Fibroblast of upper back skin (primary cell): ENCODE measurements at places on chromosomes 2 and 18.

GRCh38 chr2:30436859-30437435, 10.1 kb upstream of the LCLAT1 start:
- peak; percentile 19 for DNase-seq

- DNase-seq = peak; percentile 52
These were observed 134.8 kb downstream of the MREG start for GRCh38 chr2:215878476-215879063.

- DNase-seq = peak; percentile 52
These were observed 107.2 kb upstream of the L3MBTL4 start for GRCh38 chr18:6521803-6522418.

DNA sequence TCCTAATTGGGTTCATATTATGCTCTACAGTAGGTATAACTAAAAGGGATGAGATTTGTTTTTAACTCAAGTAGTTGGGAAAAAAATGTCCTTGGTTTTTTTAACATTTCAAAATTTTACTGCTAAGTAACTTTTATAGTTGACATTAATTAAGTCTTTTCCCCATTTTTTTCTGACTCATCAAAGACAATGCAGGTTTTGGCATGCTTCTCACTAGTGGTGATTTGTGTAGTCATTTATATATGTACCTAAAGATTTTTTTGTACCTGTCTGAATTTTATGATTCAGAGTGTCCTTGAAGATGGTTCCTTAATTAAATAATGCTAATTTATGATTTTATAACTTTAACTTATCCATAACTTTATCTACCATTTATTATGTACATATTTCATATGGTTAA, 882.3 kb upstream of the TMEFF2 start:
- no peak for DNase-seq

DNA sequence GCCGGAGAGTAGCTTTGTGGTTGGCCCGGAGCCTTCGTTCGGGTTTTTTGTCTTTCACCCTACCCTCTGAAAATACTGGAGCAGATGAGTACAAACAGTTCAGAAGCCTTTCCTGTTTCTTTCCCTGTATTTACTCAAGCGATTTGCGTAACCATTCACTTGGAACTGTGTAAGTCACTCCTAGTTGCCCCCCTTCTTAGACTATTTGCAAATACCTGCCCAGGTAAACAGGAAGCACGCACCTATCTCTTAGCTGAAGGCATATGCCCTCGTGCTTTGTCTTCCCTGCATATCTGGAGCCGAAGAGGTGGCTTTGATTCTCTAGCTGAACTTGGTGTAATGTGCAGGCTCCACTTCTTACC, 1.4 kb downstream of the KCNS3 start:
- DNase-seq = no peak

DNA sequence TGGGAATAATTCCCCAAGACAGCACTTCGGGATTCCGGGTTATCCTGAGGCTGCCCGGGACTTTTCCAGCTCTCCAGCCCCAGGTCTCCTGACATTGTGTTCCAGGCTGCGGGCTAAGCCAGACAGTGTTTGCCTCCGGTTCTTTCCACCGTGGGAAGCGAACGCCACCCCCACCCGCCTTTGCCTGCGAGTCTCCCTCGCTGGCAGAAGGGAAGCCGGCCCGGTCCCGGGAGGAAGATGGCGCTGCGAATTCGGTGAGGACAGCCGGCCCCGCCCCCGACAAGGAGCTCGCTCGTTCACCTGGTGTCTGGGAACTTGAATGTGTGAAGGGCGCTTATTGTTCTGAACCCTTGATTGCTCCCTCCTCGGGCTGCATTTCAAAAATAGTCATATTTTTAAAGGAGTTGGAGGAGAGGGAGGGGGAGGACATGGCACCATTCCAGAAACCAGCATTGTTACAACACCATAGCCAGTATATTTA, 2.9 kb downstream of the LRATD1 start:
- peak; percentile 65 for DNase-seq

- DNase-seq = no peak
These were observed 238.6 kb downstream of the TWIST2 start for GRCh38 chr2:239086325-239087020.

DNA sequence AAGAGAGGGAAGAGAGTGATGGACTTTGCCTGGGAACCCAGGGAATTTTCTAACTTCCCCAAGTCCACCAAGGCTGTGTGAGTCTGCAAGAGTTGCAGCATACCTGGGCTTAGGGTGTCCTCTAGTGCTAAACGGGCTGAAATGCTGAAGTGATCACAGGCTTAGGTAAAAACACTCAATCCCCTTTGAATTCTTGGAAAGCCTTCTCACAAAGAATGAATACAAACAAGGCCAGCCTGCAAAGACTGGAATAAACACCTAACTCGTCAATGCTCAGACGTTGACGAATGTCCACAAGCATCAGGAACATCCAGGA, 30.0 kb upstream of the BMP10 start:
- peak; percentile 16 for DNase-seq

- no peak for DNase-seq
These were observed 108.9 kb upstream of the ITGA4 start for GRCh38 chr2:181348107-181348837.

DNA sequence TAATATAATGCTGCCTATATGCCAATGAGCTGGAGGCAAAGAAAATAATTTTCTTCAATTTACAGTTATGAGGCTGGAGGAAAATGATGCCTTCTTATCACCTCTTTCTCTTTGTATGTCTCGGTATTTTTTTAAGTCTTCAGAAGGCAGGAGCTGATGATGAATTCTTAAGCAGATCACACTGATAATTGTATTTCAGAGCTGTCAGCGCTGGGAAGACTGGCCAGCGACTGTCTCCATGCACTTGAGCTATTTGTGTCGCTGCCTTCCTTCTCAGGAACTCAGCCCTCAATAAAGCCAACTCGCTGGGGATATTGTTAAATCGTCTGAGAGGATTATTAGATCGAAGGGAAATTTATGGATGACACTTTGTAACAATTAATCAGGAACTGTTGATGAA, 40.3 kb downstream of the PTGR3 start:
- DNase-seq = no peak

- peak; percentile 63 for DNase-seq
These were observed 6.3 kb downstream of the STARD7 start for GRCh38 chr2:96202152-96202854.

DNA sequence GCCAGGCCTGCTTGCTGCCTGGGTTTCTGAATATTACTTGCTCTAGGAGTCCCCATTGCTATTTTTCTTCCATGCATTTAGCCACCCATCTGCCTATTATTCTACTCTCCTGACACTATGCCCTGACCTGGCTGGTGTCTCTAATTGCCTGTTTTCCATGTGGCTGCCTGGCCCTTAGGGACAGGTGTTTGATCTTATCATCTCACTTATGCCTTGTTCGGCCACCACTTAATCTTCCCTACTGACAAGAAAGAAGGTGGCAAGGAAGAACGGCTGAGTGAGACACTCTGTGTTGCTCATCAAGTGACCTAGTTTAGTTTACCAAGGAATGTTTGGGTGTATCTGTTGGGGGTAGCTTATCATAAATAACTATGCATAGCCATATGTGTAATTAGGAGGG, 50.4 kb upstream of the RAPH1 start:
- DNase-seq = no peak

DNA sequence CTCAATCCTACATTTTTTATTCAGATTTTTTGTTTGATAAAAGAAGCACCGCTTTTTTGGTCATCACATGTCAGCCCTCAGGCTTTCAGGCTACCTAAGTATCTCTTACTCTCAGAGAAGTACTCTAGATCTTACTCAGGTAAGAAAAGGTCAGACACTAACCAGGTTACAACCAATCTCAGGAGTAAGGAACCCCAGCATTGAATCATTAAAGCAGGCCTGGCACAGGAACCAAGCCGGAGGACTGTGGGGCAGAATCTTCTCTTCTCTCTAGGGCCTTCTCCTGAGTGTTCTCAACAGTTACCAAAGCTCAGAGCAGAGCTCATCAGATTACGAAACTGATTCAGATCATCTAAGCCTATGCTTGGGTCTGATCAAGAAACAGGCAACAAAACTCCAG, 28.2 kb downstream of the RBMS1 start:
- no peak for DNase-seq

GRCh38 chr2:45173513-45173912, 164.3 kb upstream of the SIX2 start:
- DNase-seq = peak; percentile 84

DNA sequence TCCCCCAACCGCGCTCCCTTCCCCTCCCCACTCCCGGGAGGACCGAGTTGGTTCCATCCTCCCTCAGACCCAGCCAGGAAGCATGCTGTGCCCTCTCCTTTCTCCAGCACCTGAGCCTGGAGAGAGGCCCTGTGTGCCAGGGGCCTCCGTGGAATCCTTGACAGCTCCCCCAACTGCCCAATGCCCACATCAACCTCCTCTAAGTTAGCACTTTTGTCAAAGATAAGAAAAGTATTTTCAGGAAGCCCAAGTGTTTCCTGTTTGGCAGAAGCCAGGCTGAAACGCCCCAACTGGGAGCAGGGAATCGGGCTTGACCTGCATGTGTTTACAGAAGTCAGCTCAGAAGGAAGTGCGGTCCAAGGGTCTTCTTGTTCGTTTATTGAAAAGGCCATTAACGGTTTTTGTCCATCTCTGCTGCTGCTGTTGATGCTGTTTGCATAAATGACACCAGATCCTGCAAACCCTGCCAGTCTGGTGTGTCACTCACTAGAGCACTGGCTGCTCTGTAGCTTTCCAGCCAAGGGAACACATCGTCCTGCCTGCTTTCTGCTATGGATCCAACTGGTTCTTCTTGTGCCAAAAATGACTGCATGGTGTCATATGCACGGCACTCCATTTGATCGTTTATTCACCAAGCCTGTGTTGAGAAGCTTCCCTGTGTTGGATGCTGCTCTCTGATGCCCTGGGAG, 35.4 kb upstream of the COL6A3 start:
- no peak for DNase-seq

GRCh38 chr2:24400207-24400907, 40.0 kb upstream of the ITSN2 start:
- no peak for DNase-seq

DNA sequence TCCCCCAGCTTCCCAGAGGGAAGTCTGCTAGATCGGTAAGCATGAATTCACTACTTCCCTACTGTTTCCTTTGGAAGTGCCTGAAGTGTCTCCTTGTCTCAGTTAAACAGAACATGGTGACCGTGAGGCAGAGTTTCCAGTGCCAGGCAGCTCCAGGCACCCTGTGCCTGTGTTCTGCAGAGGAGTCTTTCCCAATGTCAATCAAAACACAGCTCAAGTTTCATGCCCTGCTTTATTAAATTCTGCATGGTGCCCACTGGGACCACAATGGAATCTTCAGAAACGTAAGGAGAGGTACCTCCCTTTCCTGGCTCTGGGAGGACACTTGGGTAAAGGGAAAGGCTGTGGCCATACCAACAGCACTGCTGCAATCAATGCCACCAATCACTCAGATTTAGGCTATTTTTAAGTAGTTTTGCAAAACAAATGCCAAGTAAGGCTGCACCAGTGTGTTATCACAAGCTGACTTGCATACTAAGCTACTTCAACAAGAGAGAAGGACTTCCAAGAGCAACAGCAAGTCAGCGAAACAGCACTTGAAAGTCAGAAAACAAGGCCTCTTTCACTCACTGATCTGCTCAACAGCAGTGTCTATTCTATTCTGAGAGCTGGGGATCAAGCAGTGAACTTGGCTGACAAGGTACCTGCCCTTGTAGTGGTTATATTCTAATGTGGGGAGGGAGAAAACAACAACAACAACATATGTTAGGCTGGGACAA, 14.9 kb downstream of the LPIN2 start:
- no peak for DNase-seq

DNA sequence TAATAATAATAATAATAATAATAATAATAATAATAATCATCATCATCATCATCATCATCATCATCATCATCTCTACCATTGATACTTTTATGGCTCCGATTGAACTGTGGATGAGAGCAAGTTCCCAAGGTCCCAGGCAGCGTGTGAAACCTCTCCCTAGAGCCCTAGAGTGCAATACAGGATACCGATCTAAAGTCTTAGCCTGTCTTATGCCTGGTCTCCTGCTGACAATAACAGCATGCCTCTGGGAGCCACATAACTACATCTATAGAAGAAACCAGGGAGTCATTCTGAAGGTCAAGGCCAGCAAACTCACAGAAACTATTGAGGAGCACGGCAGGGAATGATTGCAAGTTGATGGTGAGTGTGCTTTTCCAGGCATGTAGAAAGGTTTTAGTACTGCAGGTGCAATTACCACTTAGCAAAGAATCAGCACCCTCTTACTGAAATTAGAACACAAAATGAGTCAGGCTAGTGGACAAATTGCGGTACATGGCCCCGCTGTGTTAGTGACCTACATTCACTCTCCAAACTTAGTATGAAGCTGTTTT, 457.2 kb upstream of the CDH20 start:
- no peak for DNase-seq

GRCh38 chr2:152395572-152395971, 60.6 kb downstream of the FMNL2 start:
- DNase-seq = no peak

DNA sequence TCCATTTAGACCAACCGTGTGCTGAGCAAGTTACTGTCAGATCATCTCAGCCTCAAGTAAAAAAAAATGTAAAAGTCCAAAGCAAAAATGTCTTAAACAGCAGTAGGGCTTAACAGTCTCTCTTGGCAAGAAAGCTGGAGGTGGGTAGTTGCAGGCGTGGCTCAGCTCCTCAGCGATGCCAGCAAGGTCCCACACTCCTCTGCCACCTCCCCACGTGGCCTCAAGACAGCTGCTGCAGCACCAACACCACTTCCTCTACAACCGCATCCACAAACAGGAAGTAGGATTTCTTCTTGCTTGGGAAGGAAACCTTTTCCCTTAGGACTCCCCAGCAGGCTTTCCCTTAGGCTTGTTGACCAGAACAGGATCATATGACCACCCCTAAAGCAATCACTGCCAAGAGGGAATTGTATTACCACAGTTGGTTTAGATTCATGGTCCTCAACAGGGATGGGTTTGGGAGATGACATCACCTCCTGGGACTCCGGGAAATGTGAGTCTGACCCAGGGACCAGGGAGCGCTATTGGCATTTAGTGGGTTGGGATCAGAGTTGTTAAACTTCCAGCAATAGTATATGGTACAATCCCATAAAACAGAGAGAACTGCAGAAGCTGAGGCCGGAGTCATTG, 97.1 kb downstream of the MAPK4 start:
- DNase-seq = no peak

DNA sequence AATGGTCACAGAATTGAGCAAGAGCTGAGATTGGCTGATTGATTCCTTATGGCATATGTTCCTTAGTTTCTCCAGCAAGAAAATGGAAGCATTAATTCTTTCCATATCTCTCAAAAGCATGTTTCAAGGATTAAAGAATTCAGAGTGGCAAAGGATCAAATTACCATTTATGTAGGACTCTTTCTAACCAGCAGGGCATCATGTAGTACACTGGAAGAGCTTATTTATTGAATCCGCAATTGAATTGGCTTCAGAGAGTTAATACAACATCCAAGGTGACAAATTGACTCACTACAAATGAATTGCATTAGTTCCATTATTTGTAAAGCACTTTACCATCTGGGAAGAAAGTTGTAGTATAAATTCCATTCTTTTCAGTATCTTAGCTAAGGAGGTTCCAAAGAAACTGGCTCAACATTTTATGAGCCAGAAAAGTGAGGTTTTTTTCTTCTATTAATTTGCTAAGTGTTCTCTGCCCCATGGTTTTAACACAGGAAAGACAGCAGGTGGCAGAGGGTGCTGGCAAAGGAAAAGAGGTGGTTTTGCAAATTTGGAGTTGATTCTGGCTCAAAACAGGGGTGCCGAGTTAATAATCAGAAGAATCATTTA, 409.9 kb downstream of the MTX2 start:
- no peak for DNase-seq
